T47D (cell line): ENCODE measurements at places on chromosomes 1 and 21.
A peak's percentile ranks its signal among the peaks of the same experiment; 100 is the strongest.

- no peak for DNase-seq
These were observed 160.1 kb downstream of the PTPRC start for GRCh38 chr1:198798923-198799386.

DNA sequence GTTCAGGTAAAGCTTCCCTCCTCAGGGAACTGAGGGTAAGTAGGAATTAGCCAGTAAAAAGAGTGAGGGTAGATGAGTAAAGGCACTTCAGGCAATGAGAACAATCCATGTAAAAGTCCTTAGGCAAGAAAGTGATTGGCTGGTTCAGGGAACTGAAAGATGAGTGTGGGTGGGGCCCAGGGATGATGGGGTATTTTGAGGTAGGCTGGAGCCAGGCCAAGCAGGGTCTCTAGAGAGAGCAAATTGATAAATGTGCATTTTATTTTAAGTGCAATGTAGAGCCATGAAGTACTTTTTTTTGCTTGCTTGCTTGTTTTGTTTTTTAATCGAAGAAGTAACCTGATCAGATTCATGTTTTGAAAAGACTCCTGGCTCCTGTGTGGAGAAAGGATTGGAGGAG lies 26.5 kb downstream of the OSBPL9 start:
- DNase-seq = no peak

DNA sequence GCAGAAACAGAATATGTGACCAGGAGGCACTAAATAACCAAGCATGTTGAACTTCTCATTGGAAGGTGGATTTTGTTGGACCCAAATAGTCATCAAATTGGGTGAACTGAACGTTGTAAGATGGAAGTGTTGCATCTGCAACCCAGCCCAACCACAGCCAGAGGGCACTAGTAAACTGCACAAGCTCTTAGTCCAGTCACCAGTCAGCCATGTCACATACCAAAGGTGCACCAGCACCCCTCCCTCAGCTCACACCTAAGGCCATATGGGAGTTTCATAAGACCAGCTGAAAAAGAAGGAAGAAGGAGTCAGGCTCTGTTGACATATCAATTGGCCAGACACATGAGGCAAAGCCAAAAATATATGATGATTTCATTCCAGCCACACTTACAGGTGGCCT lies 481.7 kb upstream of the NR5A2 start:
- peak; percentile 61 for DNase-seq

DNA sequence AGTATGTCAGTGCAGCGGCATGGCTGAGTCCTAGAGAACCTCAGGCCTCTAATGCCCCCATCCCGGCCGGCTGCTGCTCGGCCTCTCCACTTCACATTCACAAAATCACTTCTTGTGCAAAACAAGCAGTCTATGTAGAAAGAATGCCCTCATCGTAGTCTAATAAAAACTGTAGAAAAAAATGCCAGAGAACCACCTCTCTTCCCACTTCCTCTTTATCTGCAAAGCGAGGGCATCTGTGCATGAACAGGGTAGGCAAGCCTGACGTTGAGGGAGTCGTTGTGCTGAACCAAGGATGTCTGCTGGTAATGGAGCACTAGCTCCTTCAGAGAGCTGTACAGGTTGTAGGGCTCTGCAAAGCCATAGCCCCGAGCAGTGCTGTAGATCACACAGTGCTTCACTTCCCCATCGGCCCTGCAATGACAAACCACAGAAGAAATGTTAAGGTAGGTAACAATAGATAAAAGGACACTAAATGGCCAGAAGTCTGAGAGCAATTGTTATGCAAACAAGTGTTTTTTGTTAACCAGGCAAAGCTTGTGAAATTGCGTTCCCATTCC lies 88.9 kb downstream of the PIK3R3 start:
- no peak for DNase-seq

DNA sequence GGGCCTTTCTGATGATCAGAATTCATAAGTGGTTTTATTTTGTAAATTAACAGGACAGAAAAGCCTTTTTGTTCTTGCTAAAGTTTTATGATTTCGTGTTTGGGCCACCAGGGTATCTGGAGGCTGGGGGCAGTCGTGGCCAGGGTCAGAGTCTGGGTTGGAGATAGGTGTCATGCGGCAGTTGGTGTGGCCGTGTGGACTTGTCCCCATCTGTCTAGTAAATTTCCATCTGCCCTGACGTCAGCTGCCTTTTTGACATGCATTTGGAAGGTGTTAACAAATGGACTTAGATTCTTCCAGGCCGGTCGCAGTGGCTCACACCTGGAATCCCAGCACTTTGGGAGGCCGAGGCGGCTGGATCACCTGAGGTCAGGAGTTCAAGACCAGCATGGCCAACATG lies 56.8 kb downstream of the SKI start:
- DNase-seq = no peak
